ENCODE measurements at places on chromosomes 7 and 10.

GRCh38 chr7:84474436-84474835 is 279.8 kb upstream of the SEMA3A start:
- no peak for DNase-seq

DNA sequence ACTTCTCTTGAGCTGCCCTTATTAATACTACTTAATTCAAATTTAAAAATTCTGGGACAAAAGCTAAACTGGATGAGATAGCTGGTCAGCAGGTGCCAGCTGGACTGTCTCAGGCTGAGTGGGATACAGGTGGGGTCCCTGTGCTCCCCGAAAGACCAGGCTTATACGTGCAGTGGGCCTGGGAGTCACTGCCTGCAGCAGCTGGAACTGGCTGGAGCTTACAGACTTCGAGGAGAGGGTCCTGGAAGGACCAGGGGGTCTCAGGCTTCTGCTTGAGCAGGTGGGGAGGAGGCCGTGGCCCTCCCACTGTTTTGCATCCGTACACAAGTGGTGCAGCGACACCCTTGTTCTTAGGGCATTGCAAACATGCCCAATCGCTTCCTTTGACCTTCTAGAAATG is 203.7 kb downstream of the GLRX3 start:
- DNase-seq: no peak

GRCh38 chr10:98374217-98374985 is 40.6 kb downstream of the PYROXD2 start:
- DNase-seq: peak; percentile 44

GRCh38 chr10:49180444-49180860 is 7.7 kb downstream of the TMEM273 start:
- DNase-seq: no peak

DNA sequence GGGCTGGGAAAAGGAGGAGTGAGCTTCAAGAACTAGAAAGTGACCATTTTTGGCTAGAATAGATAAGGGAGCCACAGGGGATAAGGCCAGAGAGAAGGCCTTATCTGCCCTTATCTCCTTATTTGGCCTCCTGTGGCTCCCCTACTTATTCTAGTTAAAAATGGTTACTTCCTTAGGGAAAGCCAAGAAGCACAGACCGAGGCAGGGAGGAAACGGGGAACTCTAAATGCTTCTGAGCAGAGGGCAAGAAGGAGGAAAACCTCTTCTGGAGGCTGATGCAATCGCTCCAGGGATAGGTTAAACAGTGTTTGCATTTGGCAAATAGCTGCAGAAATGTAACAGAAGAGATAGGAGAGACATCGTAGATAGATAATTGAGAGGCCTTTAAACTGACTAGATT is 18.6 kb downstream of the NRP1 start:
- no peak for DNase-seq
